ENCODE measurements at places on chromosomes 13 and 19. TPM values are rescaled to one million over a fixed set of nuclear protein-coding genes. Genes with fewer than 3 reads are reported as not detected.

DNA sequence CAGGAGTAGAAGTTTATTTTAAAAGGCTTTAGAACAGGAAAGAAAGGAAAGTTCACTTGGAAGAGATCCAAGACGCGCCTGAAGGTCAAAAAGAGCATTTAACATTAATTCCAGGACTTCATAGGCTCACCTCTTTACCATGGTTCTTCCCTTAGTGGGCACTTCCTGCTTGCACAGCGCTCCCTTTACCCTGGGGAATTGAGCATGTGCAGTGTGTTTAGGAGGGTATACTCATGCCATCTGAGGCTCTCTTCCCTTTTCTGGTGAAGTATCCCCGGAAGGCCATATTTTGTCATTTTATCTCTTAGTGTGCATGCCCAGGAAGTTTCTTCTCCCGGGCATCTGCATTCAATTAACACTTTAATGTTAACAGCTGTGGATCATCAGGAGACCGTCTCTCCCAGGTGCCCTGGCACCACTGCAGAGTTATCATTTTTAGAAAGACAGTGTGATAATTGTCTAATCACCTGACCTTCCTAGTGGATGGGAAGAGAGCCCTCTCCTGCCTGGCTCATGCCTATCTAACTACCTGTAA lies 66.1 kb upstream of the ABCC4 start:
- H3K36me3 ChIP-seq = no peaks in the 10 kb centered on the region
- no peaks in the 10 kb centered on the region for H3K27me3 ChIP-seq
- H3K4me3 ChIP-seq = no peak overlapping the region
- no peak for DNase-seq

Gene TEKTIP1
- 0.45 TPM for polyA plus RNA-seq

Gene ODAD3
- 0.63 TPM for polyA plus RNA-seq

Gene CEACAM3
- not detected for polyA plus RNA-seq

GRCh38 chr19:45733160-45733810 lies at the start of gene MEIOSIN:
Gene MEIOSIN (plus strand): TSS chr19:45733439. CDS start chr19:45735377, 1,938 bp downstream.
- H3K27me3 ChIP-seq = no peaks in the 10 kb centered on the region
- no peak for DNase-seq
- no peak within 1 kb of the TSS for H3K27ac ChIP-seq
- H3K4me3 ChIP-seq = no peak within 1 kb of the TSS

Data from GM12878 (cell line).